NCI-H524 (cell line): ENCODE measurements at places on chromosomes 7 and 10.

DNA sequence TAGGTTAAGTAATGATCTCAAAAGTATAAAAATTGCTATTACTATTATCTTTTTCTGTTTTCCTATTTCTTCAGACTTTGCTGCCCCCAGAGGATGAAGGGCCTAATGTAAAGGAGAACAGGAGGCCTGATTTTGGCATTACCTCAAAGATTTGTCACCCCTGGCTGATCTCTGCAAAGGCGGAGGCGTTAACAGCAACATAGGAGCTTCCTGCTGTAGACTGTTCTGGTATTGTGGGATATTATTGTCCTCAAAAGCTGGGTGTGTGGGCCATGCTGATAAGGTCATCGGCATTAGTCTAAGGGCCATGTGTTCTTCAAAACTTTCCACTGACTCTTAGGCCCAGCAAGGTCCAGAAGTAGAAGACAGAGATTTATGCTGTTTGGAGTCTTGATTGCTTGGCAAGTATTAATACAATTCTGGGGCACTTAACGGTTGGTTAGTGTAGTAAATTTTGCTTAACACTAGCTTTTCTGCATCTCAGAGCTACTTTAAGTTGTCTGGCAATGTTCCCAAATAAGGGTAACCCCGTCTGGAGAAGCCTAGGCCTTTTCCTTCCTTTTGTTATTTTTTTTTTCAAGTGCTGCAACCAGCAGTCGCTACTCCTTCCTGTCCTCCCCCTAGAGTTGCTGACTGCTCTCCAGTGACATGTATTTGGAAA lies 14.0 kb upstream of the ENTPD1 start:
- DNase-seq: no peak

GRCh38 chr7:151322906-151323305 lies 18.7 kb upstream of the NUB1 start:
- no peak for DNase-seq

- DNase-seq: no peak
Measured at GRCh38 chr7:85343484-85343883, 156.6 kb upstream of the SEMA3D start.

DNA sequence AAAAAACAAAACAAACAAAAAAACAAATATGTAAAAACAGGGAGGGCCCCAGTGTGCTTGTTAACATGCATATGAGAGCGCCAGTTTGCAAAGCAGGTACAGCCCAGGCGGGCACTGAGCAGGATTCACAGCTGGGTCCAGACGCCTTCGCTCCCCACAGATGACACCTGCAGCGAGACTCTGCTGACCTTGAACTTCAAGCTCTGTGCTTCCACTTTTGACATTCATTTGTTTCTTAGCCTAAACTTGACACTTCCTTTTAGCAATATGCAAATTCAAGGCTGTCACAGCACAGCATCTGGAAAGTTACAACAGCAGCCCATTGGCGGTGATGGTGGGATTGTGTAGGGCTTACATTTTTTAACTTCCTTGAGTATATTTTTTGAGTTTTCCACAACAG lies 88.8 kb upstream of the TNS3 start:
- DNase-seq: no peak

- DNase-seq: no peak
Measured at GRCh38 chr10:80278480-80278879, 11.0 kb downstream of the MAT1A start.

- DNase-seq: no peak
Measured at GRCh38 chr7:85095366-85095765, 91.5 kb downstream of the SEMA3D start.

GRCh38 chr10:74901867-74902450 lies 75.6 kb downstream of the KAT6B start:
- no peak for DNase-seq

- DNase-seq: peak; percentile 68
Measured at GRCh38 chr7:73342645-73343044, 14.7 kb downstream of the FKBP6 start.

DNA sequence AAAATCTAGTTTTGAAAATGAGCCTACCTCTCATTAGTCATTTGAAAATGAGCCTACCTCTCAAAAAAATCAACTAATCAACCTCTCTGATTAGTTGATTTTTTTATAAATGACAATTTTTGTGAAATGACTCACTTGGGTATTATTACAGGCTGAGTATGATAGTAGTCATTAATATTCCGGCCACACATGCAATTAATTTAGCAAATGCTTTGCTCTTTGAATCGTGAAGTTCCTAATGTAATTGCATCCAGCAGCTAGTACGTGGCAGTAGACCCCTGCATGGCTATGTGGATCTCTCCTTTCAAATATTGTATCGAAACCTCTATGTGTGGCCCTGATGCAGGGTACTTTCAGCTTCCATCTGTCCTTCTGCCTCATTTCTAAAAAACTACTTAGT lies 245.9 kb upstream of the PHYHIPL start:
- no peak for DNase-seq

DNA sequence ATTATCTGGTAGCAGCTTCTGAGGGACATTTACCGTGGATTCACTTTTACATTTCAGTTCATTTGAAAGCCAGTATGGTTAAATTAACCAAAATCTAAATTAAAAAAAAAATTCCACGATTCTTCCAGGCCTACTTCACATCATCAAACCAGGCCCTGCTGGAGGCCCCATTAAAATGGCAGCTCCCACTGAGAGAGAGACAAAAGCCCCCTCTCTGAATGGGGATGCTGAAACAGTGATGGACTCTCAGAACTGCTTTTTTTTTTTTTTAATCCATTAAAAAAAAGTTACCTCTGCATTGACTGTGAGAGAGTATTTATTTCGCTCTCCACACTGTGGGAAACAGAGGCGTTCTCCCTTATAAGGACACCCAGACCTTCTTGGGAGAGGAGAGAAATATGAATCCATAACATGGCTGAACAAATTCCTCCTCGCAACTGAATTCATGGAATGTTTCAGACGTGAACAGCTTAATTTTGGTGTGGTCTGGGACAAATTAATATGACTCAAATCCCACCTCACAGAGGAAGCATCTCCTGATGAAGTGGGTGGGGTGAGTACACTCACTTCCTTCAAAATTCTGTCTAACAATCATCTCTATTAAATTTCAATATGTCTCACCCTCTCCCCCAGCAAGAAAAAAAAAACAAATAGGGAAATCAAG lies 73.5 kb downstream of the SAMD9 start:
- no peak for DNase-seq

DNA sequence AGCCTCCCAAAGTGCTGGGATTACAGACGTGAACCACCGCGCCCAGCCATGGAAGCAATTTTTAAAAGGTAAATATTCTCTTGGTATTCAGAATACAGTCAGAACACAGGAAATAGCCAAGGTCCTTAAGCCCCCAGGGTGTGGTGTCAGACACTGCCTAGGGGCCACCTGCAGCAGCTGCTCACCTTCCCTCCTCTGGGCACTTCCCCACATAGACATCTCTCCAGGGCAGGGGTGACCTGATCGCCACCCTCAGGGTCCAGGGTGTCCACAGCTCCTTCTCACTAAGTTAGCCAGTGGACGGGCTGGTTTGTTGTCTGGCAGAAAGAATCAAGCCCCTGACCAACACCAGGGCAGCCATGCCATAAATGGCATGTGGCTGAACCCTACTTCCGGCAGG lies 15.9 kb downstream of the URGCP start:
- DNase-seq: no peak

- DNase-seq: no peak
Measured at GRCh38 chr7:30561389-30561788, 33.3 kb upstream of the GARS1 start.

GRCh38 chr10:5566614-5567013 lies 41.9 kb downstream of the CALML3 start:
- no peak for DNase-seq

- no peak for DNase-seq
Measured at GRCh38 chr10:88592381-88592780, 5.8 kb downstream of the LIPJ start.

DNA sequence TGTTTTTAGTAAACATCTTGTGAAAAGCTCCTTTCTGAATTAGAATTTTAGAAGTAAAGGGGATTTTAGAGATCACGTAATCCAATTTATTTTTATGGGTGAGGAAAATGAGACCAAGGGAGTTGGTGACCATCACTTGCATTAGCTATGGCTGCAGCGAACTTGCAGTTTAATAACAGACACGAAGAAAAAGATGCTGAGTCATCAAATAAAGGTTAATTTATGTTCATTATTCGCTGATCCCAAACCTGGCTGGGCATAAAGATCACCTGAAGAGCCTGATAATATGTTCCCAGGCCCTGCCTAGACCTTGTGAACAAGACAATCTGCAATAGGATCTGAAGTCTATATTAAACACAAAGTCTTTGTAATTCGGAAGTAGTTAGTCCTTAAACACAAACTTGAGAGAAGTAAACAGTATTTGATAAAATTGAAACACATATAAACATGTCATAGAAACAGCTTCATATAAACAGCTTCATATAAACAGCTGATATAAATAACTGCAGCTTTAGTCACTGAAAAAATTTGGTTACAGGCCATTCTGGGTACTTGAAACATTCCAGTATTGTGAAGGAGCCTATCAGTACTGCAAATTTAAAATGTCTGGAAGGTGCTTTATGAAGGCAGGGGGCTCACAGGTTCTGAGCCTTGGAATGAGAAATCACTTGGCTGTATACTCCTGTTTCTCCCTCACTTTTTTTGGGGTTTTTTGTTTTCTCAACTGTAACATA lies 16.5 kb downstream of the GPR158 start:
- DNase-seq: no peak

GRCh38 chr10:15898046-15898445 lies 37.7 kb upstream of the MINDY3 start:
- DNase-seq: no peak

- DNase-seq: peak; percentile 94
Measured at GRCh38 chr10:31749981-31750840, 178.4 kb downstream of the ARHGAP12 start.

DNA sequence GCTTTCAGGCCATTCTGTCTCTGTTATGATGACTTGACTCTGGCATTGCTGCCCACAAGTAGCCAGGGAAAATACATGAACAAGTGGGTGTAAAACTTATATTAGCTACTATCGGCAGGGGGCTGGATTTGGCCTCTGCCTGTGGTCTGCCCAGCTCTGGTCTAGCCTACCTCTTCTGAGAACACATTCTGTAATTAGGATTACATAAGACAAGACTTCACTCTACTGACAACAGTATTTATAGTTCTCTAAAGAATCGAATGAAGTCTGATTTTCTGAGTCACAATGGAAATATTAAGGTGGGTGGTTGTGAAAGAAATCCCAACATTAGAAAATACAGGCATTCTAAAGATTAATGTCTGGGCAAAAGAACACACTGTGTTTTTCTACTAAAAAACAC lies 55.5 kb downstream of the DLD start:
- no peak for DNase-seq

GRCh38 chr7:100406767-100407166 lies 21.7 kb downstream of the ZCWPW1 start:
- DNase-seq: no peak

DNA sequence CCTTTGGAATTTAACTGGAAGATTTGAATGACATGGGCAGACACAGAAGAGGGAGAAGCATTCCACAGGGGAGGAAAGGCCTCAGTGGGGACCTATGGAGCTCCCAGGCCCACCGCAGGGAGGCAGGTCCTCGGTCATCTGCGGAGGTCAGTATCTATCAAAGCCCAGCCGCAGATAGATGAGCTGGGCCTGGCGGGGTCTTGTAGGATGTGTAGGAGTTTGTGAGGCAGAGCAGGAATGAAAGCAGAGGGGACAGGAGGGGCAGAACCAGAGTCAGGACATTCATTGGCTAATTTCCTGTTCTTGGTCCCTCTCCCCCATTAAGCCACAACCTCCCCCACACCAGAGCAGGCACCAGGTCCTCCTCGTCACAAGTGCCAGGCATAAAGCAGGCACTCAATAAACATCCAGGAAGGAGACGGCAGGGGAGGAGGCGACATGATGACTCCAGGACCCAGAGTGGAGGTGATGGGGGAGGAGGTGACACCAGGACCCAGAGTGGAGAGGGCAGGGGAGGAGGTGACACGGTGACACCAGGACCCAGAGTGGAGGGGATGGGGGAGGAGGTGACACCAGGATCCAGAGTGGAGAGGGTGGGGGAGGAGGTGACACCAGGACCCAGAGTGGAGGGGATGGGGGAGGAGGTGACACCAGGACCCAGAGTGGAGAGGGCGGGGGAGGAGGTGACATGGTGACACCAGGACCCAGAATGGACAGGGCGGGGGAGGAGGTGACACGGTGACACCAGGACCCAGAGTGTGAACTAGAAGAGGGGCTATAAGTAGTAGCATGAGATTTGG lies 83.7 kb upstream of the PDGFA start:
- DNase-seq: no peak

DNA sequence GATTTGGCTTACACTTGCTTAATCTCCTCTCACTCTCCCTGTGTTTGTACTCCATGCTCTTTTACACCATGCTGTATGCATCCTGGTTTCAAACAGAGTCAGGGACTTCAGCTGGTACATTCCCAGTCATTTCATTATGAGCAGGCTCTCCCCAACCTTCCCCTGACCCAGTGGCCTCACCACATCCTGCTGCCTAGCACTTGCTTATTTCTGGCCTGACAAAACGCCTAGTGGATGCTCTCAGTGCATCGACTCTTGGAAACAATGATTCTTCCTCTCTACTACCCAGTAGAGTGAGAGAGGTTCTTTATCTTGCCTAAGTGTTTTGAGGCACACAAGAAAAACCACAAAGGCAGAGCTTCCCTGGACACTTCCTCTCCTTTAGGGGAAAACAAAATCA lies 63.4 kb downstream of the CAV1 start:
- DNase-seq: no peak

DNA sequence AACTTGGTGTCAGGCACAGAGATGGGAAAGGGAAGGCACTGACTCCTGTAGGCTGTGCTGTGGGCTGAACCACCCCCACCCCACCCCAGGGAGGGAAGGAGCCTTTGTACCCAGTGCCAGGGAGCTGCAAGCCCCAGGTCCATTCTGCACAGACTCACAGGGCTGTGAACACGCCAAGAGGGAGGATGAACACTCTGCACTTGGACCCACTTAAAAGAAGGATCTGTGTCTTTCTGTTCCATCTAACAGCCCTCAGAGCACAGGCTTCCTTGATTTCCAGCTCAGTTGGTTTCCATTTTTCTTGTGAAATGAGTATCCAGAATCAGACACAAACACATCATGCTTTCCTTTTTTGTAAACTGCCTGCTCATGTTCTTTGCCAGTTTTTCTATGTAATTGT lies 84.9 kb downstream of the GRB10 start:
- no peak for DNase-seq

DNA sequence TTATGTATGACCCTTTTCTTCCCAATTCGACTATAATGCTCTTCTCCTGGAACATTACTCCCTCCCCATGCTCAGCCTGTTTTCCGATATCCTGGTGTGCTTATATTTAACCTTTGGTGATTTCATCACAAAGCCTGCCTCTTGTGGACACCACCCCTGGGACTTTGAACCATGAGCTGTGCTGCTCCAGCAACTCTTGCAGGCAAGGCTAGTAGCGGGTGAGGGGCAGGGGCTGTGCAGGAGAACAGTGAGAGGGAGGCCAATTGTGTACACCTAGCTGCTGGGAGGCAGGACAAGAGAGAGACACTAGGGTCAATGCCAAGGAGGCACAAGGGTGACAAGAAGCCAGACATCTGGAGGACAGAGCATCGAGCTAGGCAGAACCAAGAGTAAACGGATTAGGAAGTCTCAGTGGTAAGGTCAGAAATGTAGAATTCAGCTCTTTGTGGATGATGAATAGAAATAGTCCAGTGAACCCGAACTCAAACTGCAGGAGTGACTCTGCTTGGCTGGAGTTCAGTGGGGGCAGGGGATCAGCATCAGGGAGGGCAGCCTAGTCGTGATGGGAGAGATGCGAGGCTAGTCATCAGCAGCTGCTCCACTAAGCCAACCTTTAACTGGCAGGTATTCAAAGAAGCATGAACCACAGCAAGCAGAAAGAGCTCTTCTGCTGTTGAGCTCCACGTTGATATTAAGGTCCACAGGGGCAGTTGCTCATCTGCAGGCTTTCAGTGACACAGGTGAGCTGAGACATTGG lies 31.0 kb upstream of the MKI67 start:
- no peak for DNase-seq

- no peak for DNase-seq
Measured at GRCh38 chr7:87538052-87538451, 62.6 kb upstream of the ABCB4 start.
